Spinal cord (tissue), 10 donors: ENCODE measurements at places on chromosomes 1 and 21.

DNA sequence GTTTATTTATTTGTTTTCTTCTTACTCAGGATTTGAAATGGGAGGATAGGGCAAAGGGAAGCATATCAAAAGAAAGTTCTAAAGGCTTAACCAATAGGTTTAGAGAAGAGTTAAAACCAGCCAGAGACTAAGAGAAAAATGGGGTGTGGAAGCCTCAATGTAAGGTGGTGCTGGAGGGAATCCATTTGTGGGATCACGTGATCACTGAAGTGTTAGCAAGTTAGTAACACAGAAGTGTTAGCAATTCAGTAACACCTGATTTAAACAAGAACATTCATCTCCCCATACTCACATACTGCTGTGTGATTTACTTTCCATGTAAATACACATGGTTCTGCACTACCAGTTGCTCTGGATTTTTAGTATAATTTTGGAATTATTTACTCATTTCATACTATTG lies 451.2 kb downstream of the DISC1 start:
- DNase-seq: no peak
- H3K36me3 ChIP-seq: no peaks in the 10 kb centered on the region
- no peaks in the 10 kb centered on the region for H3K4me1 ChIP-seq
- H3K27ac ChIP-seq: no peak overlapping the region
- no peaks in the 10 kb centered on the region for H3K27me3 ChIP-seq

GRCh38 chr21:38850277-38850951 lies 44.7 kb downstream of the ETS2 start:
- H3K27ac ChIP-seq: no peak overlapping the region
- H3K4me1 ChIP-seq: no peaks in the 10 kb centered on the region
- no peaks in the 10 kb centered on the region for H3K27me3 ChIP-seq

GRCh38 chr1:39317910-39318633 lies 113.6 kb downstream of the MACF1 start:
- H3K27ac ChIP-seq: no peak overlapping the region
- no peaks in the 10 kb centered on the region for H3K4me1 ChIP-seq
- no peak overlapping the region for H3K4me3 ChIP-seq
- peaks cover 40% of the 10 kb centered on the region for H3K36me3 ChIP-seq
- DNase-seq: no peak

GRCh38 chr1:63916485-63917360 lies 142.9 kb downstream of the ROR1 start:
- H3K27me3 ChIP-seq: peaks cover 2% of the 10 kb centered on the region
- H3K36me3 ChIP-seq: no peaks in the 10 kb centered on the region

DNA sequence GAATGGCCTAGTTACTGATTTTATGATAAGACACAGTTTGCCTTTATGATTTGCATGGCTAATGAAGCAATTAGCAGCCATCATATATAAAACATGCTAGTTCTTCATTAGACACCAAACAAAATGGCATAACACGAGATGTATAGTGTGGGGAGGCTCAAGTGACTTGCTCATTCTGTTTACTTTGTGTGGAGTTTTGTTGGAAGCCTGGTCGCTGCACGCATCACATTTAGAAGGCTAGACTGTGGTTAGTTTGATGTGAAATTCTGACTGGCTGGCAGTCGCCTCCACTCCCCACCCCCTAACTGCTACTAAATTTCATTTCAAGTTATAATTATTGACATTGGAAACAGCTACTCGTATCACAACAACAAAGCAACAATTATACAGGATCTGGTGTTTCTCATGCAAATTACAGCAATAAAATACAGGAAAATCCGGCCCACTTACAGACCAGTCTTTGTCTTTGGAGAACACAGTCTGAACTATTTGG lies 356.1 kb downstream of the LMO4 start:
- no peaks in the 10 kb centered on the region for H3K27me3 ChIP-seq
- H3K27ac ChIP-seq: peak overlapping the region; percentile 81
- peaks cover 13% of the 10 kb centered on the region for H3K4me1 ChIP-seq
- H3K4me3 ChIP-seq: peak overlapping the region; percentile 39
- DNase-seq: peak; percentile 71
- H3K36me3 ChIP-seq: no peaks in the 10 kb centered on the region

DNA sequence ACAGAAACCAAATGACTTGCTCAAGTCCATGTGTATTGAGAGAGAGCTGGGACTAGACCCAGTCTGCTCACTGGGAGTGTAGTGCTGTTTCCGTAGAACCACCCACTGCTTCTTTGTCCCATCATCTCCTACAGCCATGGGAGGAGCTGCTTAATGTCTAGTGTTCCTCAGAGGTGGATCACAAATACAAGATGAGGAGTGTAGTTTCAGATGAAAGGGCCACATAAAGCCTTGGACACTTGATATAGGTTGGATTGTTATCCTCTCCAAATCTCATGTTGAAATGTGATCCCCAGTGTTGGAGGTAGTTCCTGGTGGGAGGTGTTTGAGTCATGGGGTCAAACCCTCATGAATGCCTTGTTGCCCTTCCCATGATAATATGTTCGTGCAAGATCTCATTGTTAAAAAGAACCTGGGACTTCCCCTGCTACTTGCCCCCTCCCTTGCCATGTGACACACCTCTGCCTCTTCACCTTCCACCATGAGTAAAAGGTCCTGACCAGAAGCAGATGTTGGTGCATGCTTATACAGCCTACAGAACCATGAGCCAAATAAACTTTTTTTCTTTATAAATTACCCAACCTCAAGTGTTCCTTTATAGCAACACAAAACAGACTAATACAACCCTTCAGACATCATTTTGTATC lies 127.5 kb upstream of the DNAH14 start:
- no peak for DNase-seq
- no peak overlapping the region for H3K27ac ChIP-seq
- H3K4me1 ChIP-seq: no peaks in the 10 kb centered on the region
- H3K36me3 ChIP-seq: no peaks in the 10 kb centered on the region
- no peak overlapping the region for H3K4me3 ChIP-seq

- DNase-seq: no peak
- no peak overlapping the region for H3K4me3 ChIP-seq
- no peaks in the 10 kb centered on the region for H3K4me1 ChIP-seq
- no peaks in the 10 kb centered on the region for H3K27me3 ChIP-seq
- H3K36me3 ChIP-seq: no peaks in the 10 kb centered on the region
Observed at GRCh38 chr1:46772571-46772970, 26.3 kb upstream of the CYP4B1 start.

- H3K4me1 ChIP-seq: no peaks in the 10 kb centered on the region
- no peak for DNase-seq
- H3K27me3 ChIP-seq: peaks cover 2% of the 10 kb centered on the region
- H3K36me3 ChIP-seq: no peaks in the 10 kb centered on the region
- H3K4me3 ChIP-seq: no peak overlapping the region
Observed at GRCh38 chr1:25083481-25084345, 148.6 kb downstream of the SYF2 start.

DNA sequence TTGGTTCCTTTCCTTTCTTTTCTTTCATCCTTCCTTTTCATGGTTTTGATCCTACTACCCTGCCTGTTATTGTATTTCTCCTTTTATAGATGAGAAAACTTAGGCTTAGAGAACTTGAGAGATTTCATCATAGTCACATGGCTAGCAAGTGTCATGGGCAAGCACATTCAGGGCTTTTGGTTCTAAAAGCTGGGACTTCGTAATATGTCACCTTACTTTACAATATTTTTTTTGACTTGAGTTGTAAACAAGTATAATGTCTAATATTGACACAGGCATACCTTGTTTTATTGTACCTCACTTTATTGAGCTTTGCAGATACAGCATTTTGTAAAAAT lies 70.7 kb downstream of the MTR start:
- peaks cover 9% of the 10 kb centered on the region for H3K36me3 ChIP-seq
- H3K4me3 ChIP-seq: no peak overlapping the region

DNA sequence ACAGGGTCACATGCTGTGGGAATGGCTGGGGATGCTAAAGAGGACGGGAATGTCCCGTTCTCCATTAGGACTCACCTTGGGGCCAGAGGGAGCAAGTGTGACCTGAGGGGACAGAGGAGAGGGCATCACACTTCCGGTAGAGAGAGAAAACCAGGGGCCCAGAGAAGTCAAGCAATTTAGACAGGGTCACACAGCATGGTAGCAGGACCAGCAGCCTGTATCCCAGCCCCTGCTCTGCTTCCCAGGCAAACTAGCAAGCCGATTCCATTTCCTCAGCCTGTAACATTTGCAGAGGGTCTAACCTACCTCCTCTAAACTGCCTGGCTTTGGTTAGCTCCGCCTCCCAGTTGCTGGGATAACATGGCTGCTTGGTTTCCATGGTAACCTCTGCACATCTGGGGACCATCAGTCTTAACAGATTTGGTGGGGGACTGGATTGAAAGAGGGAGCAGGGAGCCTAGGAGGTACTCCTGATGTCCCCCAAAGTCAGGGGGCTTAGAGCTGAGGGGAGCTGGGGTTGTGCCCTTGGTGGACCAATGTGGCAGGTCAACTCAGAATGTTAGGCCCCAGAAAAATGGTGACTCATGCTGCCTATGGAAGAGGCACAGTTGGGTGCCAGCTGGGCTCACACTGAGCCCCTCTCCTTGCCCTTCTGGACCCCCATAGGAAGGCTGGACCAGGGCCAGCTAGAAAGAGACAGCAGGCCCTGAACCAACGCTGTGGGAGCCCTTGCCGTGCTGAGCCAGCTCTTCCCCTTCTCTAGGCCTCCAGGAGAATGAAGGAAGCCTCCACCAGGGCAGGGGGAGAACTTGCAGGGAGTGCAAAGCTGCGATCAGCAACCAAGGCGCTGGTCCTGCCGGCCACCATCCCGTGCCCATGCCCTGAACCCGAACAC lies 9.5 kb downstream of the COL16A1 start:
- peaks cover 80% of the 10 kb centered on the region for H3K4me1 ChIP-seq
- no peak for DNase-seq
- peaks cover 55% of the 10 kb centered on the region for H3K36me3 ChIP-seq
- no peak overlapping the region for H3K4me3 ChIP-seq
- H3K27ac ChIP-seq: peak overlapping the region; percentile 94

GRCh38 chr1:116674751-116675150 lies 7.2 kb upstream of the IGSF3 start:
- no peaks in the 10 kb centered on the region for H3K36me3 ChIP-seq
- DNase-seq: no peak
- no peak overlapping the region for H3K4me3 ChIP-seq
- H3K27ac ChIP-seq: no peak overlapping the region

GRCh38 chr1:33609739-33610138 lies 137.3 kb downstream of the ZSCAN20 start:
- no peak overlapping the region for H3K4me3 ChIP-seq
- DNase-seq: no peak
- H3K36me3 ChIP-seq: peaks cover 47% of the 10 kb centered on the region
- no peaks in the 10 kb centered on the region for H3K4me1 ChIP-seq
- no peaks in the 10 kb centered on the region for H3K27me3 ChIP-seq

GRCh38 chr1:157181258-157181657 lies 43.1 kb upstream of the ETV3 start:
- no peak overlapping the region for H3K27ac ChIP-seq
- no peak for DNase-seq
- no peaks in the 10 kb centered on the region for H3K27me3 ChIP-seq
- H3K4me3 ChIP-seq: no peak overlapping the region
- no peaks in the 10 kb centered on the region for H3K36me3 ChIP-seq
- peaks cover 7% of the 10 kb centered on the region for H3K4me1 ChIP-seq

DNA sequence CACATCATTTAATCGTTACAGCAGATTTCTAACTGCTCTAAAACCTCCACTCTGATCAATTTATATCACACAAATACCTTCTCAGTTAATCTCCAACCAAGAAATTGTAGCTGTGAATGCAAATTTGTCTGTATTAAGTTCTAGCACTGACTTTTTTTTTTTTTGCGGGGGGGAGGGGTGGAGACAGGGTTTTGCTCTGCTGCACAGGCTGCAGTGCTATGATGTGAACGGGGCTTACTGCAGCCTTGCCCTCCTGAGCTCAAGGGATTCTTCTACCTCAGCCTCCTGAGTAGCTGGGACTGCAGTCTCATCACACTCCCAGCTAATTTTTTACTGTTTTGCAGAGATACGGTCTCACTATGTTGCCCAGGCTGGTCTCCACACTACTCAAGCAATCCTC lies 163.6 kb downstream of the RERE start:
- H3K27ac ChIP-seq: no peak overlapping the region
- peaks cover 6% of the 10 kb centered on the region for H3K4me1 ChIP-seq
- H3K4me3 ChIP-seq: no peak overlapping the region
- DNase-seq: no peak
- no peaks in the 10 kb centered on the region for H3K27me3 ChIP-seq

DNA sequence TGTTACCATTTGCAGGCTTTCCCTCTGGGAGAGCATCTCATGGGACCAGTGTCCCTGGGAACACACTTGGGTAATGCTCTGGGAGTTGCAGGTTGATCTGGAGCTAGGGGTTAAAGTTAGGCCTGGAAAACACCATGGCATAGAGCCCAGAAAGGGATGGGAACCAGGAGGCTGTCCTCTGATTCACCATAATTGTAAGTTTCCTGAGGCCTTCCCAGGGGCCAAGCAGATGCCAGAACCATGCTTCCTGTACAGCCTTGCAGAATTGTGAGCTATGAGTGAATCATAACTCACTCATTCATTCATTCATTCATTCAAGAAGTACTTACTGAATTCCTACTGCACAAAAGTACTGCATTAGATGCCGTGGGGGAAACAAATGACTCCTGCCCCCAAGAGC lies 50.0 kb downstream of the LACTBL1 start:
- H3K27me3 ChIP-seq: no peaks in the 10 kb centered on the region
- H3K4me3 ChIP-seq: no peak overlapping the region
- H3K36me3 ChIP-seq: no peaks in the 10 kb centered on the region
- no peak for DNase-seq

DNA sequence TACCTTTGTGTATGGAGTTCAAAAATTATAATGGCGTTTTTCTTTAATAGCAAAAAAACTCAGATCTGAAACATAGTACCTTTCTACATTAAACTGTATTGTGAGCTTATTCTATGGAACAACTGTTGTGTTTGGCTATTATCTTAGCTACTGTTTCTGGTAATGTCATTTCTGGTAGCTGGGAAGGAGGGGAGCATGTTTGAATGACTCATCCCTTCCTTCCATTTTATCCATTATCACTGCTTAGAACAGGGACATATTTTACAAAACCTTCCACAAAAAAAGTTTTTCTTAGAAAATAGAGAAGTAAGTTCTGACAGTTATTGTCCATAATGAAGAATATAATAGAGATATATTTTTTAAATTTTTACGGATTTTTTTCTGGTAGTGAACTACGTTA lies 128.3 kb downstream of the NRDC start:
- H3K4me1 ChIP-seq: no peaks in the 10 kb centered on the region
- H3K36me3 ChIP-seq: peaks cover 2% of the 10 kb centered on the region
- H3K4me3 ChIP-seq: no peak overlapping the region
- H3K27ac ChIP-seq: no peak overlapping the region
- no peaks in the 10 kb centered on the region for H3K27me3 ChIP-seq

DNA sequence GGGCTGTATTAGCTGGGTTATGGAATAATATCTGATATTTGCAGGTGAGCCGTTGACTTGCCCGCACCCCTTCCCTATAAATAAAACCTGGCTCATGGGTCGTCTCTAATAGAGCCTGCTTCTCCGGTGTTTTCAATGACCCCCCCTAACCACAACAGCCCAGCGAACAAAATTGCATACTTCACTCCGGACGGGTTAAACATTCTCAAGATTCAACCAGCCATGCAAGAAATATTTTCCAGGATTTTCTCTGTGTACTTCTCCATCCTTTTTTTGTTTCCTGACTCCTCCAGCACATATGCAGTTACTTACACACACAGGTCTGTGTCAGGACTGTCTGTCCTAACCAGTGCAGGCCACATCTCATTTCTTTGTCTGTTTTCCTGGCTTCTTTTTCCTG lies 267.7 kb downstream of the ZNF648 start:
- H3K4me1 ChIP-seq: peaks cover 4% of the 10 kb centered on the region
- H3K27ac ChIP-seq: no peak overlapping the region
- H3K4me3 ChIP-seq: no peak overlapping the region
- no peak for DNase-seq
